ENCODE measurements at places on chromosomes 12 and 14.

- DNase-seq, result no peak
These were observed 13.7 kb downstream of the KRT71 start for GRCh38 chr12:52539083-52539820.

- DNase-seq, result no peak
These were observed 98.6 kb downstream of the NEDD1 start for GRCh38 chr12:97005646-97006045.

DNA sequence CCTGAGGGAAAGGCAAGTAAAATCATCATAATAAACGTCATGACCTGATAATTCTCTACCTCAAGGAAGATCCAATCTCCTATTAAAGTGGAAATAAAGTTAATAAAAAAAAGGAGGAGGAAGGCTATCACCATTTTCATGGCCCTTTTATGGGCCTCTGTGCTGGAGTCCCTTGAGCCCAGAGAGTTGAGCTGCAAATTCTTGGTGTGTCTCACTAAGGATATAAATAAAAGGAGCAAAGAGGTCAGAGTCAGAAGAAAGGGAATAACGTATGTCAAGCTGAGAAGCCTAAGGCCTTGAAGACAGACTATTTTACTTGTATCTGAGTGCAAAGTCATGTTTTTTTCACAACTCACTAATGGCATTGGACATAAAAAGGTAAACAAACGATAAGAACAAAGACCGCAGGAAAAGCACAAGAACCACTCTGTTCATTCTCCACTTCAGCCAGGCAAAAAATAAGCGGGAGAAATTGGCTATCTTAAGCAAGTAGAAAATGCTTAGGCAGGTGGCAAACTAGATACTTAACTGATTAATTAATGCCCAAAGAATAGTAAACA lies 12.0 kb upstream of the SMIM10L1 start:
- no peak for DNase-seq

DNA sequence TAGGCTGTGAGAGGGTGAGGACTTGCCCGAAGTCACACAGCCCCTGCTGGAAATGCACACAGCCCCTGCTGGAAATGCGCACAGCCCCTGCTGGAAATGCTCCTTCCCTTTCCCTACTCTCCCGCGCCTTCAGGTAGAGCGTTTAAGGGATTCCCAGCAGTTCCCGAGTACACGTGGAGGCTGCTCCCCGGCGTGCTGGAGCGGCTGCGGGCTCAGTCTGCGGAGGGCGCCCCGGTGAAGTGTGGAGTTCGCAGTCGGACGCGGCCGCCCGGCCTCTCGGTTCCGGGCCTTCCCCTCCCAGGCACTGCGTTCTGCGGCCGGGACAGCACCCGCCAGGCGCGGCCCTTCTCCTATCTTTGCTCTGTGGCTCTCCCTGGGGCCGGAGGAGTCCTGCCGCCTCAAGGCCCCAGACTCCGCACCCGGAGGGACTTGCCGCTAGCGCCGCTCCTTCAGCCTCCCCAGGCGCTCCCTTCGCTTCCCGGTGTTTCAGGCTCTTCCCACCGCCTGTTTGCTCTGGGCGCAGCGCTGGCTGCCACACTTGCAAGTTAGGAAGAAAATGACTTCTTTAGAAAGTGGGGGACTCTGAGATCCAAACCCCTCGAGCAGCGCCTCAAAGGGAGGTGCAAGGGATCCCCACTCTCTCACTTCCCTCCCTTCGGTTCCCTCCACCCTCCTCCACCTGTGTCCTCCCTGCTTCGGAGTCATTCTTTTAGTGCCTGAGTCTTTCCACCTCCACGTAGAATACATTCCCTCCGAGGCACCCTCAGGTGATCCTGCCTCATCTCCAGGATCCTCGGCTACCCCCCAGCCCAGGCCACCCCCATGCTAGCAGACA lies 8.3 kb upstream of the TBX5 start:
- no peak for DNase-seq

DNA sequence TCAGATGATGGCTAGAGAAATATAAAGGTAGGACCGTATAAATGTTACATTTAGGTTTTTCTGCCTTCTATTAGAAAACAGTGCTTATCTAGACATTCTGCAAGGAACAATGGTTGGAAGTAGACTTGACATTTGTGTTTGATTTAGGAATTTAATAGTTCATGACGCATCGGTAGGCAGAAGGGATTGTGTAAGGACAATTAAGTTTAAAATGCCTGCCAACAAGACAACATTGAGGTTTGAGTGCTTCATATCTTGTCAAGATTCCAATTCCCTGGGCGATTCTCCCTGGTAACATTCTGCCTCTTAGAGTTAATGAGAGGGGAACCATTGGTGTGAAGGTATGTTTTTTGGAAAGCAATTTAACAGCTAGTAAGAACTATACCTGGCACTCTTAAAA lies 186.8 kb upstream of the RBM19 start:
- no peak for DNase-seq

DNA sequence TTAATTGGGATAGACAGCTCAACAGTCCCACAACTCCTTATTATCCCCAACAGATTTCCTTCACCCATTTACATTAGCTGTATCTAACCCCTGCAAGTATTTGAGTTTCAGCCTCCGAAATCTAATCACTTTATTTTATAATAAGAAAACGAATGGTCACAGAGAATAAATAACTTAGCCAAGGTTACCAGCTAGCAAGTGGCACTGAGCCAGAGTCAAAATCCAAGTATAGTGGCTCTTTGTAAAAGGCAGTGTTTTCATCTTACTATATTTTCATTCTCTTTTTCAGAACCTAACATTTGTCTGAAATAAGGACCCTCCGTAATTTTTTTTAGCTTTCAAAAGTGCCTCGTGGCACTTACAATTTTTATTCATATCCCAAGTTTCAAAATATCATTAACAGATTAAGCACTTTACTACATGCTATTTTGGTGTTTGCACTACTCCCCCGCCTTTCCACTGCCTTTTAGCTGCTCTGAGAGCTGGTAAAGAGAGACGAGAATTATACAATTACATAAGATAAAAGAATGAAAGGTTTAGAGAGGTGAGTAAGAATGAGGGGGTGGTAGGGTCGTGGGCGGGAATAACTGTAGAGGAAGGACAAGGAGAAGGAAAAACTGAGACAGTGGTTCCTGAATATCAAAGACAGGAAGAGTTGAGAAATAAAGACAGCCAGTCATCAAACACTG lies 3.7 kb upstream of the USP15 start:
- no peak for DNase-seq

DNA sequence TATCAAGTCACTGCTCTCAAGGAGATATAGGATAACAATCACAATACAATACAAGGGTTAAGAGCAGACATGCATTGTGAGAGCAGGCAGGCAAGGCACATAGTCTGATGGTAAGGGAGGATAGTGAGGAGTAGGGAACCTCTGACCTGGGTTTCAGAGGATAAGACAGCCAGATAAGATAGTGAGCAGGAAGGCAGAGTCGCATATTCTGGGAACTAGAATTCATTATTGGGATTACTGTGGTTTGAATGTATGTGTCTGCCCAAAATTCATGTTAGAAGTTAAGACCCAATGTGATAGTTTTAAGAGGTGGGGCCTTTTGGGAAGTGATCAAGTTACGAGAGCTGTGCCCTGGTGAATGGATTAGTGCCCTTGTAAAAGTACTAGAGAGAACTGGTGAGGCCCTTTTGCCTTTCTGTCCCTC lies 14.4 kb upstream of the ATF1 start:
- no peak for DNase-seq

DNA sequence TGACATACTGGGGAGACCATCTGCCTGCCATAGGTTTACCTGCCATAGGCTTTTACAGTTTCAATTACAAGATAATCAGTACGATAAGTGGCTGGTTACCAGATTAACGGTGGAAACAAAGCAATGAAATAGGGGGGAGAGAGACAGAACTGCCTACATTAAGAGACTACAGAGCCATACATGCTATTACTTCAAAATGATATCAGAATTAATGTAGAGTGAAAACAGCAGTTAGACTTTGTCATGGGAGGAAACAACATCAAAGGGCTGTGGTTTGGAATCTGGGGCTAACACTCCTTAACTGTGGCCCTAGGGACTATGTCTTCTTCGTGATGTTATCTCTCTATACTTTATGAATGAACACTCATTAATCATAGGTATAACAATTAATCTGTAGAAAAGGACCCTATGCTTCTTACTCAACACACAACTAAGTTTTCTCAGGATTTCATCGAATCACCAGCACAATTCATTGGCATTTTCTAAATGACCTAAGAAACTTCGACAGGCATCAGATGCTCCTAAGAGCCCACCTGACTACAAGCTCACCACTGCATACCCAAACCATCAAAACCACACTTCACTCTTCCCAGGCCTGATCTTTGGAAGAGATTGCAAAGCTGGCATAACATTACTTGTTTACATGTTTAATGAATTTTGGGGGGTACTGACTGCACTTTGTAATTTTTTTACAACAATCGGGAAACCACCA lies 475.6 kb upstream of the SOX5 start:
- no peak for DNase-seq

DNA sequence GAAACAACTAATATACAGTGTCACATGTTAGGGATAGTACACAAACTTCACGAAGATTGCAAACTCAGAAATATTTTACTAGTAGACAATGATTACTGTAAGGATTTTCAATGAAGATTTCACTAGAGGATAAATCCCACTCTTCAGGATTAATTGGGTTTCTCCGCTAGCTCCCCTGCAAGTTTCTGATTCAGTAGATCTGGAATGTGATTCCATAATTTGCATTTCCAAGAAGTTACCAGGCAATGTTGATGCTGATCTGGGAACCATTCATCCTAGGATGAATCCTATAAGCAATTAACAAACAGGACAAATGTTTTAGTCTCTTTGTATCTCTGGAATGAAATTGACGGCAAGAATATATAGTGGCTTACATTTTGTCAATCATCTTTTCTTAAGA lies 272.4 kb downstream of the ALX1 start:
- DNase-seq, result no peak

GRCh38 chr14:57060276-57060955 lies 208.3 kb downstream of the EXOC5 start:
- DNase-seq, result peak; percentile 69

GRCh38 chr14:81728447-81728846 lies 194.8 kb upstream of the SEL1L start:
- no peak for DNase-seq

DNA sequence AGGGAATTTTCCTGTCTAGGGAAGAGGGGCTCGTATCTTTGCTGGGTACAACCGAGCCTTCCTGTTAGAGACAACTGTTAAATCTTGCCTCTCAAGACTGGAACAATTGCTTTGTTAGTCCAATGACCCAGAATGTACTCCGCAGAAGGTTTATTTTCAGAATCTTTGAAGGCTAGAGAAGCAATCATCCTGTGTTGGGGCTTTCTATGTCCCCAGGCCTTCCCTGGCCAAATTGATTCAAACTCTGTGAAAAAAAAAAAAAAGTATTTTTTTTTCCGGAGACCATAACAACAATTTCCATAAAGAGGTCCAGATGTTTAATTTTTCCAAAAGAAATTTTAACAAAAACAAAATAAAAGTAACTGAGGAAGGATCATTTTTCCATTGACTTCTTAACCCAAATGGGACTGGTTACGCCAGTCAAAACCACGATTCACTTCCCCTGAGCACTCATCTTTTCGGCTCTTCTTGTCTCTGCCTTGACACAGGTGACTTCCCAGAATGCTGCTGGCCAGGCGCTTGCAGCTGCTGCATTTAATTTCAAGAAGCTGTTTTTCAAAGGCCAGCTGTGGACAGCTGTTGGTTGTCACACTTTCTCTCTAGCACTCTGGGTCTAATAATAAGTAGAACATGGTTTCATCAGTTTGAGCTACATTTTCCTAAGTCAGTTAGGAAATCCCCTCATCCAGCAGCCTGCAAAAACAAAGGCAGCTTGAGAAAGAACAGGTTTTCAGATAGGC lies 81.6 kb upstream of the MANSC4 start:
- peak; percentile 36 for DNase-seq

DNA sequence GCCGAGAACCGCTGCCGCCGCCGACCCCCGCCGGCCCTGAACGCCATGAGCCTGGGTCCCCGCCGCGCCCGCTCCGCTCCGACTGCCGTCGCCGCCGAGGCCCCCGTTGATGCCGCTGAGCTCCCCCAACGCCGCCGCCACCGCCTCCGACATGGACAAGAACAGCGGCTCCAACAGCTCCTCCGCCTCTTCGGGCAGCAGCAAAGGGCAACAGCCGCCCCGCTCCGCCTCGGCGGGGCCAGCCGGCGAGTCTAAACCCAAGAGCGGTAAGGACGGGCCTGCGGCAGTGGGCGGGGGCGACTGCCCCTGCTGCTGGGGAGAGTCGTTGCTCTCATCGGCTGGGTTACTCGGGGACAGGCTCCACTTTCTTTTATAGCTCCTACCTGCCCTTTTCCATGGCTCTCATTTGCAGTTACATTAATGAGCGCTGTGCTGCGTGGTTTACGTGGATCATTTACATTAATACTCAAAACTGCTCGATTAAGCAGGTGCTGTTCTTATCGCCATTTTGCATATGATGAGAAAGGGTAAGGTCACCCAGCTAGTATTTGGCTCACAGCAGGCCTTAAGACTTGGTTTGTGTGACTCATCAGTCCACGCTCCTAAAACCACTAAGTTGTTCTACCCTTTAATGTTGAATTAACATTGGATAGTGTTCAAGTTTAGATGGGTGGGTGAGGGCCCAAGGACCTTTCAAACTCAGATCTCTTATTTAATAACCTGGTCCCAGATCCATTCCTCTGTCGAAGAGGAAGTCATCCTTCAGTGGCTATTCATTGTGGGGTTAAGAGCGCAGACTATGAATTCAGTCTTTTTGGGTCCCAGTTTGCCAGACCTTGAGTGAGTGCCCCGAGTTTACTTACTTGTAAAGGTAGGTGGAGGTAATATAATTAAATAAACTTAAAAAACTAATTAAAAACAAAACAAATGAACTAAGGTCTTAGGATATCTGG lies 823 bp downstream of the RNF10 start:
- DNase-seq, result peak; percentile 75

- DNase-seq, result peak; percentile 52
These were observed 790 bp downstream of the GTF2A1 start for GRCh38 chr14:81219759-81220579.

DNA sequence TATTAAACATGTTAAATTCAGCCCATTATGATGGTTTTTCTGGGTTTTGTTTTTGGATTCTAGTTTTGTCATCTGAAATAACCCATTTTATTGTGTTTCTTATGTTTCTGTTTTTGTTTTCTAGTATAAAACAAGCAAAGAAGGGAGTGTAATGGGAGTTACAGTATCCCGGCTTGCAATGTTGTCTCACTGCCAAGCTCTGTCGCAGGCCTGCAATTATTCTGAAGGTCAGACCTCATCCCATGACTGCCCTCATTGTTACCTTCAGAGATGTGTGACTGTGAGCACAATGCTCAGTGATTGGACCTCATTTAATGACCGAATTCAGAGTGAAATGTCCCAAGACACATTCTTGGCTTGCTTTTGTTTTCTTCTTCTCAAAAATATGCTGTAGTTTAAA lies 73.0 kb upstream of the ATF1 start:
- no peak for DNase-seq

DNA sequence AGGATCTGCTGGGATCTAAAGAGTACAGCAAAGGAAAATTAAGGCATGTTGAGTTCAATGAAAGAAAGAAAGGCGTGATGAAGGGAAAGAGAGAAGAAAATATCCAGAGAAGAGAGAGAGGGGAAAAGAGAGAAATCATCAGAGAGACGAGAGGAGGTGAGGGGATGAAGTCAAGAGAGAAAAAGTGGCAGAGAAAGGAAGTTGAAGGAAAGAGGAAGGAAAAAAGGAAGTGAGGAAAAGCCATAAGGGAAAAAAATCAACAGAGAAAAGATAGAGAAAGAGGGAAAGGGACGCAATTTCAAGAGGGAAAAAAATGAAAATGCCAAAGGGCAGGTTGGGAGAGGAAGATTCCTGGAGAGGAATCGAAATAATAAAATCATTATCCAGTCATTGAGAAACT lies 40.4 kb downstream of the LLPH start:
- DNase-seq, result no peak

Data from GM20000 (cell line).